Activated CD8-positive, alpha-beta memory T cell treated with anti-CD3 and anti-CD28 coated beads for 48 hours (primary cell): ENCODE measurements at places on chromosomes 11 and 22.

DNA sequence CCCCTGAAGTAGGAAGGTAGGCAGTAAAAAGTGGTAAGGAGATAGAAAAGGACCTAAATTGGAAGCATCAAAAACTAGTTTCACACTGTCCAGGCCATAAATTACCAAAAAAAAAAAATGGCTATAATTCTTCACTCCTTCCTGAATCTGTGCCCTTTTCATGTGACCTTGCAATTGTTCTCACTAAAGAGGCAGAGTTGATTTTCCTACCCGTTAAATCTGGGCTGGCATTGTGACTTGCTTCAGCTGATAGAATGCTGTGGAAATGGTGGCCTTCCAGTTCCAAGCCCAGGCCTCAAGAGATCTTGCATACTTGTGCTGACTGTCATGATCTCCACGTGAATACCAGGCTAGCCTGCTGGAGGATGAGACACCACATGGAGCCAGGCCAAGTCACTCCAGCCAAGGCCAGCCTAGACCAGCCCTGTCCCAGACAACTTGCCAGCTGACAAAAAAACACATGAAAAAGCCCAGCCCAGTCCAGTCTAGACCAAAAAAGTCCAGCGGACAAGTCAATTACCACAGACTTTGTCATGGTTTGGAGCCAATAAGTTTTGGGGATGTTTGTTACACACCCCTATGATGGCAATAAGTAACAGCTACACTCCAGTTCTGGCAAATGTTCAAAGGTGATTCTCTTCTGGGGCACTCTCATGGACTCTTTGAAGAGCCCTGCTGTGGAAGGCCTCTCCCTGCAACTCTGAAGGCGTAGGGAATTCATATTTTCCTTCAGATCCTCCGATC lies 51.4 kb upstream of the NUP50 start:
- no peak for DNase-seq

GRCh38 chr22:23622634-23623033 lies 9.5 kb downstream of the DRICH1 start:
- no peak for DNase-seq

- DNase-seq: no peak
Observed at GRCh38 chr11:65917434-65918210, 1.2 kb downstream of the C11orf68 start.

- no peak for DNase-seq
Observed at GRCh38 chr11:134466610-134467567, 54.8 kb upstream of the B3GAT1 start.

DNA sequence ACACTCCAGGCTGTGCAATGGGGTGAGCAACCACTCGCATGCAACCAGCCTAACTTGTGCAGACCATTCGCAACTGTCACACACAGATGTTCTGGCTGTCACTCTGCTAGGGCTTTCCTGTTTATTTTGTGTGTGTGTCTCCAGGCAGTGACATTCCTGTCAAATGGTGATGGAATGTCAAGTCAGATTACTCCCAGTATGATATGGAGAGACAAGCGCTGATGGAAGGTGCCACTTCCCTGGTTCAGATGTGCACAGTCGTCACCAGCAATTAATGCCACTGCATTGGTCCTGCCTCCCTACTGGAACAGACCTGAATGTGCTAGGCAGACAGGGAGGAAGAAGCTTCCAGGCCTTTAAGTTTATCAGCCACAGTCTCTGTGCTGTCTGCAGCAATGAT lies 442.4 kb upstream of the ISX start:
- no peak for DNase-seq

DNA sequence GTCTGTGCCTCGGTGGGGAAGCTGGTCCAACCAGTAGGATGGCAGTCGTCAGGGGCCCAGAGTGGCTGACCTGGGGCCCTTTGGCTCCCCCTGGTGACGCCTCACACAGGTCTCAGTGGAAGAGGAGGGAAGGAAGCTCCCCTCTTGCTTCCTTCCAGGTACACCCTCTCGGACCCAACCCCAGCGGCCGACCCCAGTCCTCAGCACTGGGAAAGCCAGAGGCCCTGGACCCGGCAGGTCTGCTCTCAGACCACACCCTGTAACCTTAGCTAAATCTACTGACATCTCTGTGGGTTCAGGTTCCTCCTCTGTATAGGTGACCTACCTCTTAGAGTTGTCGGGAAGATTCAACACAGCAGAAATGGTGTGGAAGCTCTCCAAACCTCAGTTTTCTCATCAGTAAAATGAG lies 3.4 kb upstream of the SCUBE1 start:
- peak; percentile 10 for DNase-seq

DNA sequence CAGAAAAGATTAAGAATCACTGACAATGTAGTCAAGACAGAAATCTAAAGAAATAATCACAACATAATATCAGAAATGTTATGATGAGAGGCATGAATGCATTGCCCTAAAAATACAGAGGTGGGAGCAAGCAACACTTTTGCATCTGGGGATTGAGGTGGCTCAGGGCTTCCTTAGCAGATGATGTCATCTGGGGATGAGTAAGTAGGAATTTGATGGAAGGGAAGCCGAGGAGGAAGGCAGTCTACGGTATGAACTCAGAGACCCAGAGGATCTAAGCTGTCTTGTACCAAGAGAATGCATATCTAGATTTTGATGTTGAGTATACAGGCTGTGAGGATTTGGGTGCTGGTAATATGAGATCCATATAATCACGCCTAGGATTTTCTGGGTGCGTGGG lies 193.0 kb upstream of the SNX19 start:
- no peak for DNase-seq

GRCh38 chr22:36532466-36532865 lies 3.5 kb upstream of the EIF3D start:
- no peak for DNase-seq

GRCh38 chr11:30364139-30364836 lies 41.4 kb downstream of the ARL14EP start:
- DNase-seq: no peak

- DNase-seq: no peak
Observed at GRCh38 chr11:5847711-5848110, 6.0 kb upstream of the OR52E6 start.

DNA sequence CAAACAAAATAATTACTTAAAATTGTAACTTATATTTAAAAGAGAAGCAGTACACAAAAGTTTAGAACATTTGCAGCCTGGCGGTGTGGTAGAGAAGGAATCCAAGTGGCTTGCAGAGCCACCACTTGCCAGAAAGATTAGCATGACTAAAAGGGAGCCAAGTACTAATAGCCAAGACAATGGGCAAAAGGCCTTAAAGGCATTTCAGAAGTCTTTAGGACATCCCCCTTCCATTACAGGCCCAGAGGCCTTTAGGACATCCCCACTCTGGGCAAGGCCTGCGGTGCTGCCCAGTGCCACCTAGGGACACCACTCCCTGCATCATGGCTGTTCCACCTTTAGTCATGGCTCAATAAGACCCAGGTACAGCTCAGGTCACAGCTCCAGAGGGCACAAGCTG lies 32.4 kb downstream of the TMEM225 start:
- DNase-seq: no peak

DNA sequence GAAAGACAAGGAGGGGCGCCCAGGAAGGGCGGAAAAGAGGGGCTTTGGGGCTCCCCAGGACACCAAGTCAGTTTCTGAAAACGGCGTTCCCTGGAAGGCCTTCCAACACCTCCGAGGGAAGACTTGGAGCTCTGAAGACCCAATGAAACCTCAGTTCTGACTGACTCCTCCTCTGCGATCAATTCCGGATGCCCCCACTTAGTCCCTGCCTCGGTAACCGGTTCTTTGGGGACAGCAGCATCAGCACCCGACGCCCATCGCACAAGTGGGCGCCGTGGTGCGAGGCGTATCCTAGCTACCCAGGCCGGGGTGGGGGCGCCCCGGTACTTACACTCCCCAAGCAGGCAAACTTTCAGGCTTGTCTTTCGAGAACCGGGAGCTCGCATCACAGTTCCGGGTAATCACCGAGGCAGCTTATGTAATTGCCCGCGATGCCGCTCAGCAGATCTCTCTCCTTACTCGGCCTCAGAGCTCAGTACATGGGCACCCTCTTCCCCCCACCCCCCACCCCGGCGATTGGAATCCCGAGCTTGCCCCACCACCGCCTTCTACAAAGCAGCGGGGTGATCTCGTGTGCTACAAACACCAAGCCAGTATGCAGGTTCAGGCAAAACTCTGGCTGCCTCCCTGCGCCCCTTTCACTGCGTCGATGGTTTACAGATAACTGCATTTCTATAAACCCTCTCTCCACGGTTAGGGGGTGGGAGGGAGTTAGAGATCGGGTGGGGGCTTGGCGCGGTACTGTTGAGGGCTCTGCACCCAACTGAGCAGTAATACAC lies 2.0 kb downstream of the TENM4 start:
- DNase-seq: no peak

DNA sequence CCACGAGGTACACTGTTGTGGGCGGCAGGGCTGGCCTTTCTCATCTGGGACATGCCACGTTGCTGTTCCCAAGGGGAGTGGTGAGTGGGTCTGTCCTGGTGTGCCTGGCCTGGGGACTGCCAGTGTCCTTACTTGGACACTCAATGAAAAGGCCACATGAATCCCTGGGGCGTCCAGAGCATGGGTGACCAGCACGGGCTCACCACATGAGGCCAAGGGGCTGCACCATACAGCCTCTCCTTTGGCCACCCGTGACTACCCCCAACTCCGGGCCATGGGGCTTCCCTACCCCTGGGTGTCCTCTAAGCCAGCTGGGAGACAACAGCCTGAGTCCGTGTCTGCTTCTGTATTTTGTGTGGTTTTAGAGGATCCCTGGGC lies 20.2 kb upstream of the TXNRD2 start:
- DNase-seq: no peak

DNA sequence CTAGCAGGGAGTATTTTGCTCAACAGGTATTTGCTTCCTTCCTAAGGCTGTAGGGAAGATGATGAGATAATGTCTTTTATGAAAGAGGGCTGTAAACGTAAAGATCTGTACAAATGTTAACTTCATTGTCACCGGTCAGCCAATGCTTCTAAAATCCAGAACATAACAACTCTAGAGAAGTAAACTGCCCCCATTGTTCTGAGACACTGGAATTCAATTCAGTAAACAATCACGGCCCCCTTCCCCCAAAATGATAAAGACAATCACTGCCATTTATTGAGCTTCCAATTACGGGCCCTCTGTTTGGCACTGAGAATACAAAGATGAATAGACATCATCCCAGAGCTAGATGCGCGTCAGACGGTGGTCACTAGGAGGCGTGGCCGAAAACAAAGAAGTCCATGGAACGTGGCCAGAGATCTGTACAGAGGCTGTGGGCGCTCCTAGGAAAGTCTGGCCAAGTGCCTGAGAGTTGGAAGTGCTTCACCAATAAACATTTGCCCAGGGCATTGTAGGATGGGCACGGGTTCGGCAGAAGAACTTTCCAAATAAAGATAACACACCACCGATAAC lies 576 bp downstream of the TMEM258 start:
- DNase-seq: no peak

- DNase-seq: no peak
Observed at GRCh38 chr11:29801561-29801960, 215.3 kb downstream of the KCNA4 start.

- no peak for DNase-seq
Observed at GRCh38 chr11:84899134-84899533, 728.0 kb downstream of the DLG2 start.

- no peak for DNase-seq
Observed at GRCh38 chr11:9380773-9381172, 3.7 kb upstream of the IPO7 start.

- no peak for DNase-seq
Observed at GRCh38 chr11:61694602-61694939, 14.4 kb downstream of the DAGLA start.

DNA sequence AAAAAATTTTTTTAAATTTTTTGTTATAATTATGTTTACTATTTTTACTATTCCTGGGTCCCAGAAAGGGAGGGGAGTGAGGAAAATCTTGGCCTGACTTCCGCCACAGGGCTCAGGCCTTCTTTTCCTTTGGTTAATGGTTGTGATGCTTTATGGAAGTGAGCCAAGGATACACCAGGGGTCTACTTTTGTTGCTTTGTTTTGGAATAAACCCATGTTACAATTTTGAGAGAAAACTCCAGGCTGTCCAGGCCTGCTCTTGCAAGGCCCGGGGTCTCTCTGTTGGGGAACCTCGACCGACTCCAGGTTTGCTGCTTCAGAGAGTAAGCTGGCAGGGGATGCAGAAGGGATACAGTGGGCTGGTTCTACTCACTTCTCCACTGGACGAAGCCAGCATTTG lies 84.7 kb downstream of the ABTB2 start:
- no peak for DNase-seq

DNA sequence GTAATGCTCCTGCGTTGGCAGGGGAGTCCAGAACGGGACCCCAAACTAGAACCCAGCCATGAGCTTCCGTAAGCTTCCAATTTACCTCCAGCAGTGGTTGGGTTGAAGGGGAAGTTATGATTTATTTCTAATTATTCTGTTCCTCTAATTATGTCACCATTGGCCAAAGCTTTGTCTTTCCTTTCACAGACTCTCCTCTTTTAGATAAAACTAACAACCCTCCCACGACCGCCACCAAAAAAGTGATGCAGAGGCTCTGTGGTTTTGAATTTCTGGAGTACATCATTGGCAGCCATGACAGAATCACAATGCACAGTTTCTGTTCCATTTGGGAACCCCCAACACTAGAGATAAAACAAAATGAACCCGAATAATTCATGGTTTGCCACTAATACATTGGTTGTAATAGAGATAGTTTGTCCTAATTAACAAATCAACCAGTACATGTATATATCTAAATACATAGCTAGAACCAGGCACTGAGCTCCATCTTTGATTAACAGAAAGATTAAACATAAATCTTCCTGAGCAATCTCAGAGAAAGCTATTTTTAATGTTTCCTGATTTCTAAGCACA lies 64.3 kb downstream of the ETS1 start:
- DNase-seq: no peak

DNA sequence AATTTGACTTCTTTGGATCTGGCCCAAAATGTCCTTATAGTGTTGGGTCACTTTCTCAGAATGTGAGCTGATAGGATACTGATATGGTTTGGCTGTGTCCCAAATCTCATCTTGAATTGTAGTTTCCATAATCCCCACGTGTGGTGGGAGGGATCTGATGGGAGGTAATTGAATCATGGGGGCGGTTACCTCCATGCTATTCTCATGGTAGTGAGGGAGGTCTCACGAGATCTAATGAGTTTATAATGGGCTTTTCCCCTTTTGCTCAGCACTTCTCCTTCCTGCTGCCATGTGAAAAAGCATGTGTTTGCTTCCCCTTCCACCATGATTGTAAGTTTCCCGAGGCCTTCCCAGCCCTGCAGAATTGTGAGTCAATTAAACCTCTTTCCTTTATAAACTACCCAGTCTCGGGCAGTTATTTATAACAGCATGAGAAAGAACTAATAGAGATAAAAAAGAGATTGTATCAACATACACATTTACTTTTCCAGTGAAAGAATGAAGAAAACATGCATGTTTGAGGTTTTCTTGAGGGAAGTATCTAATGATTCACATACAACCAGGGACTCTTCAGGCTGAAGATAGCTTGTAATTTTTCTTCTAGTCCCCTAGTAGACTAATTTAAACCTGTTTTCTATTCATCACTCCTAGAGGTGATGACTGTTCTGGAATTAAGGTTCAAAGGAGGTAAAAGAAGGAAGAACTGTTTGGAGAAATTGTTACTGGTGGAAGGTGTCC lies 17.3 kb upstream of the CSTF3 start:
- no peak for DNase-seq

GRCh38 chr11:93198215-93198845 lies 539 bp upstream of the SLC36A4 start:
- DNase-seq: no peak
